Jurkat, Clone E6-1 (cell line): ENCODE measurements at places on chromosomes 6 and 20.

DNA sequence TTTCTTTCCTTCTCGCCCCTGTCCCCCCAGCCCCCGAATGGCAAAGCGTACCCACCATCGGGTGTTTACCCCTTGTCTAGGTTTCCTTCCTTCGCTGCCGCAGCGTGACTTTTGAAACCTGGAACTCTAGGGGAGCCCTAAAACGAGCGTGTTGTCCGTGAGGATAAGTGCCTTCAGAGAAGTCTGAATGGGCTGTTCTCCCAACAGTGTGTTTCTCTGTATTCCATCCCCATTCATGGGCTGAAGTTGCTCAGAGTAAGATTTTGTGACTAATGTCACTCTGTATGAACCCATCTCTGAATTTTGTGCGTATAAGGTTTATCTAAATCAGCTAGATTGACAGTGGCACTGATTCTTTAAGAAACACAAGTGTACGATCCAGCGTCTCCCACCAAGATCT, 949 bp downstream of the MACROD2 start:
- DNase-seq, result no peak

DNA sequence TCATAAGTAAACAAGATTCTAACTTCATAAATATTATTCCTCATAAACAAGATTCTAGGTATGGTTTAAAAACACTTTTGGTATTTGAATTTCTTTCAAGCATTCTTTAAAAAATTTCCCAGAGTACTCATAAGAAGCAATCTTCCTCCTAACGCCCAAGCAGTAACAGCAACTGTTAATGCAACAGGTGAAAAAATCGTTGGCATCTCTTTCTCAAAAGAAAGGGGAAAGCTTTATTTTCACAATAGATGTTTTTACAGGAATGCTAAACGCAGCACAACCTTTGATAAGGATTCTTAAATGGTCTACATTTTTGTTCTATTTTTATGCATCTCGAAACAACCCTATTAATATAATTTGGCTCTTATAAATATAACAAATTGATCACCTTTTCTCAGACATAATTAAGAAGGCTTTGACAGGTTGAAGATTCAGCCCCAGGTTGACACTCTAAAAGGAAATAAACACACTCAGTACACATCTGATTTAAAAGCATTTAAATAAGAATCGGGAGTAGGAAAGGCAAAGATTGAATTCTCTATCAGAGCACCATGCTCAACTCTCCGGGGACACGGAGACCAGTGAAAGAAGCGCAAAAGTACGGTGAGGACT, 634 bp downstream of the AHI1 start:
- DNase-seq, result no peak

- DNase-seq, result peak; percentile 24
Observed at GRCh38 chr6:77620278-77620882, 32.5 kb upstream of the MEI4 start.

DNA sequence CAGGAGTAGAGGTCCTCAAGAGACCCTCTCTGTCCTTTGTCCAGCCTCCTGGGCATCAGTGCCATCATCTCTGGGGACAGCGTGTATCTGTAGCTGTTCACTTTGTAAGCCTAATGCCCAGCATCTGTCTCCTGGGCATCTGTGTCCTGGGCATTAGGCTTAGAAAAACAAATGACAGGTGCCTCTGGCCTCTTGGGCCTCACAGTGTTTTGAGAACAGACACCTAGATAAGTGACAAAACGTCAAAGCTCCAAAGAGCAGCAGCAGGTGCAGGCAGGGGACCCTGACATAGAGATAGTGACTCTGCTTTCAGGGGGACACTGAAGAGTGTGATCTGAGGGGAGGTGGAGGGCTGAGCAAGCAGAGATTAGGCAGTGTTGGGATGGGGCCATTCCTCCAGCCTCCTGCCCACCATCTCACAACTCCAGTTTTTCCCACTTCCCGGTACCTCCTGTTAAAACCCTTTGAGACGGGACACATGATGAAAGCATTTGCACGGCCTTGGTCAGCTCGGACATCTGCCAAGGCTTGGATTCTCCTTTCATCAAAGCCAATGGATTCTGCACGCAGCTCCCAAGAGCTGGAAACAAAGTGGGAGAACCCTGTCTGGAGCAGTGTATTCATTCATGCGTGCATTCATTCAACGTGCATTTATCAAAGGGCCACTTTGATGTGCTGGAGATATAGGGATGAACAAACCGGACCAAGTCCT, 55.5 kb upstream of the CD93 start:
- DNase-seq, result no peak

GRCh38 chr6:99189823-99190721, 159.4 kb downstream of the FAXC start:
- no peak for DNase-seq

- DNase-seq, result no peak
Observed at GRCh38 chr6:151111670-151112069, 128.1 kb upstream of the AKAP12 start.

DNA sequence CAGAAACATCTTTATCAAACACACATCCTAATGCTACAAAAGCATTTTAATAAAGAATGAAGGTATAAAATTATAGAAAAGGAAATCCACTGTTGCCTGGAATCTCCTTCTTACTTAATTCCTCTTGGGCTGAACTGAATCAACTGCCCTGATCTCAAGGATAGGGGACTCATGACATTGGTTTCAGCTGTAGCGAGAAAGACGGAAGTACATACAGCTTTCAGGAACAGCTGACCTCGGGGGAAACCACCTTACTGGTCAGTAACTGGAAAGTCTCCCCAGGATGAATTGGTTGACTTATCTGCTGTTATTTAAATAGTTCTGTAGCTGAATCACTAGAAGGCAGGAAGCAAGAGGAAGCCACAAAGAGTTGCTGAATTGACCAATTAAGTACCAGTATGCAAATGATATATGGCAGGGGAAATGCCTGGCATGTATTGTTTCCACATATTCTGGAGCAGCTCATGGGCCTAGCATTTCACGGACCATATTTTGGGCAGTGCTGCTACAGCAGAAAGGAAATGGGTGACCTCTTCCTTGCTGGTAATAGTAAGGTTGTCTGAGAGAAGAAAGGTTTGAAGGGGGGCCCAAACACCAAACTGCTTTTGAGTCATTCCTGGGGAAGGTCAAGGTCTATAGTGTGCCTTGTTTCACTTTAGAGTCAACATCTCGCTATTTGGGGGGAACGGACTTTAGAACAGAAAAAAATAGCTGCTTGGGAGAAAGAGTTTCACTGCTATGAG, 43.7 kb upstream of the MAP7 start:
- DNase-seq, result peak; percentile 42

DNA sequence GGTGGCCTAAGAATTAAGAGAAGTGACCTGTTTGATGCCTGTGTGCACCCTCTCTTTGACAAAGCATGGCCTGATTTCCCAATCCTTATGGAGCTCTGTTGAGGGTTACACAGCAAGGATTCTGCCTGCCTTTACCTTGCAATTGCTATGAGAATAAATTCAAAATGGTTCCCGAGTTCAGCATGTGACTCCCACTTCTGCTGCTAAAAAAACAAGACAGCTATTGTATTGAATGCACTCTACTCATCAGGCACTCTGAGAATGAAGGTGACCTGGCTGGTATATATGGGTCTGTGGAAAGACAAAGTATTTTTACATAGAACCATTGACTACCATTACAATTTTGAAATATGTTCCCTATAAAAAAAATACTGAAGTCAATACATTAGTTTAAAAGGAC, 190.3 kb downstream of the ATXN1 start:
- DNase-seq, result no peak

DNA sequence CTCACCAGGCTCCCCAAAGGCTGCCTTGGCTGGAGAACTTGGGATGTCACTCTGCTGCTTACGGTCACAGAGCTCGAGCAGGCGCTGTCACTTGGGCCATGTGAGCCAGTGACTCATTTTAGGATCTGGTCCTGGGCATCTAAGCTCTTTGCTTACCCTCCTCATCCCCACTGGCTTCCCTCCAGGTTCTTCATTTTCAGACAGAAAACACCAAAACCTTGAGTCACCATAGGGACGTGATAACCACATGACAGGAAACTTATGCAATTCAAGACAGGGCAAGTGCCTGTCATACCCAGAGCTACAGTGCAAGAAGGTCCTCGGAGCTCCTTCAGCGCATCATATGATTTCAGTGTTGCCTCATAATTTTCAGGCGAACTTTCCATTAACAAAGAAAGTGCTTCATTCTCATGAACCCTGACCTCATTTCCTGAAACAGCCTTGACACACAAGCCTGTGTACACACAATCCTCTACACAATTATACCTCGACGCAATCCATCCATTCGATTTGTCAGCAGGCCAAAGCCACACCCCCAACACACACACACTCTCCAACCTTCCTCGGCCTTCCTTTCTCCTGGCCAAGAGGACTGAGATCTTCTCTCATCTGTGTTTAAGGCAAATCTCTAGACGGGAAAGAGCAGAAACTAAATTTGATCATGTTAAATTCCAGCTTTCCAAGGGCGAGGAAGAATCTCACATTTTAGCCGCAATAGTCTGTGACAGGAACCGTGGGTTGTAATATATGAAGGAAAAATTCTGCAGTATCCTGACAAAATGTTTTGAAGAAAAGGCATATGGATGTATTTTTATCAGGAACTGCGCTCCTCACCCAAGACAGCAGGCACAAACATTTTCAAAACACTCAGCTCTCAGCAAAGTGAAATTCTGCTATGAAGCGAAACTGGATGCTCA, 25.3 kb downstream of the TBC1D7 start:
- no peak for DNase-seq

GRCh38 chr20:13251106-13251903, 30.2 kb downstream of the ISM1 start:
- DNase-seq, result no peak

GRCh38 chr6:71287038-71287437, 1.6 kb upstream of the OGFRL1 start:
- DNase-seq, result no peak

GRCh38 chr6:3301506-3301905, 42.8 kb downstream of the PSMG4 start:
- DNase-seq, result no peak

GRCh38 chr20:58908221-58908620, 55.7 kb downstream of the GNAS start:
- DNase-seq, result no peak

GRCh38 chr6:56849896-56850295, 105.0 kb upstream of the BEND6 start:
- DNase-seq, result no peak

- DNase-seq, result no peak
Observed at GRCh38 chr6:14983599-14984518, 262.0 kb upstream of the JARID2 start.

DNA sequence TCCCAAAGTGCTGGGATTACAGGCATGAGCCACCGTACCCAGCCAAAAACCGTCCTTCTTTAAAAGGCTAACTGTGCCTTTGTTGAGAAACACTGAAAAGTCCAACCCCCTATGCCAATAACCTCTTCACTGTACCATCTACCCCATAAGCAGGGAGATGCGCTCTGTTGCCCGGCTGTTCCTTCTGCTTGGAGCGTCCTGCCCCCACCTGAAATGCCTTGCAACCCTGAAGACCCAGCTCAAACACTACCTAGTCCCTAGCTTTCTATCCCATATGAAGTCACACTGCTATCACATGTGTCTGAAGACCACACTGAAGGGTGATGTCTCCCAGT, 27.8 kb downstream of the UBE2V1 start:
- no peak for DNase-seq

DNA sequence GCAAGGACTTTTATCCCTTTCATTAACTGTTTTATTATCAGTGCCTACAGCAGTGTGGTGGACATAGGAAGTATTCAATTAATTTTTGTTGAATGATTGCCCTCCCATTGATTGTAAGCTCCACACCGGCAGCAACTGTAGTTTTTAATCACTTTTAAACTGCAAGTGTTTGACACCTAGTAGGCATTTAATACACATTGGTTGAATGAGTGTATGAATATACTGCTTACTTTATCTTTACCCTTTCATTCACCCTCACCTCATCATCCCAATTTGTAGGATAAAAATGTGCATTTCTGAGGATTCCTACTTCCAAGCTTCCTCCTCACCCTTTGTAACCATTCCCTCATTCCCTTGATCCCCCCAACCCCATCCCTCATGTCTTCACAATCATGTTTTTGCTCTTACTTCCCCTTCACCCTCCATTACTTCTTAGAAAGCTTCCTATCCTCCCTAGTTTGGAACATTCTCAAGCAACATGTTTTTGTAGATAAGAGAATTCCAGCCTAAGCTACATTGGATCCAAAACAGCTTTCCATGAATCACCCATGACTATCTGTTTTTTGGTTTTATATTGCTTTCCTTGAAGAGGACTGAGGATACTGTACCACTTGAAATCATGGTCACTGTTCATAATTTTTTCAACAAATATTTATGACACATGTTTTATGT, 955 bp upstream of the SLC26A8 start:
- DNase-seq, result no peak

DNA sequence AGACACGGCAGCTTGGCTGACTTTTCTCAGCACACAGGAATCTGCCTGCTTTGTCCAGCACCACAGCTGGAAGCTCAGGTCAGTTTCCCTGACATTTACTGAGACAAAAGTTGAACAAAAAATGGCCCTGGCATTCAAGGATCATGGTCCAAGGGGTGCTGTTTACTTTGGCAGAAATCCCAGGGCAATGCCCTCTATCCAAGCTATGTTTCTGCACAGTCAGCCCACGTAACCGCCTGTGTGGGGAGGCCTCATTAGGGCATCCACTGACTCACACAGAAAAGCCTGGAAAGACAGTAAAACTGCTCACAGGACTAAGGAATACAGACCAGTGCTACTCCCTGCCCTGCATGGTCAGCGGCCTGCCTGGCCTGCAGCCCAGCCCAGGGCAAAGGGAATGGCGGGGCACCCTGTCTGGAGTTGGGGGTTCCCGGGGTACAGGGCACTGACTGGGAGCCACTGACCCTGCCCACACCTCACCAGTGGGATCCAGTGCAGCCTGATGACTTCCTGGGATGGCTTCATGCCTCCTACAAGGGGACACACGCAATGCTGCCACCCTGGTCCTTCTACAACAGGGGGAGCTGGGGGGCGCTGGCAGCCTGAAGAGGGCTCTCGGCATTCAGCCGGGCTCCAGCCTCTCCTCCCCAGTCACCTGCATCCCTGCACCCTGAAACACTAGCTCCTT, 77.1 kb downstream of the NINL start:
- no peak for DNase-seq

DNA sequence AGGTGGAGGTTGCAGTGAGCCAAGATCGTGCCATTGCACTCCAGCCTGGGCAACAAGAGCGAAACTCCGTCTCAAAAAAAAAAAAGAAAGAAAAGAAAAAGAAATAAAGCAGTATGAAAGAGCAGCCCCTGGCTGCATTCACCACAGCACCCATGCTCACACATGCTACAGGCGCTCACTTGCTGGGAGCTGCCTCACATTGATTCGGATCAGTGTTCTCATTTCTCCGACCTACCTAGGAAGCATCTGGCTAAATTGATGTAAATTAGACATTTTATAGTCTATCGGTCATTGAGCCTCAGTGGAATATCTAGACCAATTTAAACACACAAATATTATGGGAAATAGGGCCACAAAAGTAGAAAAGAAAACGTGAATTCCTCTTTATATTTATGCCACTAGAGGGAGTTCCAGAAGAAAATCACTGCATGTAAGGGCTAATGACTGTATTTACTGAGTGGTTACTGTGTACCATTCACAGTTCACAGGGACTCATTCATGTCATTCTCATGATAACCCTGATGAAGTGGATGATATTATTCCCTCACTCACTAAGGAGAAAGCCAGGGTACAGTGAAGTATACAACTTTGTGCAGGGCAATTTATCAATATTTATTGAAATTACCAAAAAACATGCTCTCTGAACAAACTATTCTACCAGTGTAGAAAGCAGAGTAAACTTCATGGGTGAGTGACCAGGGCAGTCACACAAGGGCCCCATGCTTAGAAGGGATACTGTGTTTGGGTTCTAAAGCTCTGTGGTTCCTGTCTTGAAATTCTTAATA, 5.3 kb upstream of the MOG start:
- DNase-seq, result peak; percentile 42

- no peak for DNase-seq
Observed at GRCh38 chr6:151136141-151136755, 103.5 kb upstream of the AKAP12 start.
